ENCODE measurements at places on chromosomes 2 and 18. TPM values are rescaled to one million over a fixed set of nuclear protein-coding genes. Genes with fewer than 3 reads are reported as not detected.

The CFAP65 gene
- total RNA-seq, result not detected

DNA sequence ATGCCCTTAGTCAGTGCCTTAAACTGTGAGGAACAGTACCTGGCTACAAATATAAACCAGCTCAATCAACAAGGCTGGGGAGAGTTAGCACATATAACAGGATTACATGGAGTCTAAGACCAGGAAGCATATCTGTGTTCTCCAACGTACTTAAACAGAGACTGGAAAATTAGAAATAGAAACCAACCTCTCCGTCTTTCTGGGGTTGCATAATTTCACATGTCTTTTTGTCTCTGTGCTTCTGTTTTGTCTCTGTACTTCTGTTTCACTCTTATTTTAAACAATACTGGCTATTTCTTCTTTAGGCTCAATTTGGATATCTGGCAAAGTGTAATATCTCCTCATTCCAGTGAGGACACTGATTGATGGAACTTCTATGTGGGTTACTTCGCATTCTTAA is 749.0 kb upstream of the ZEB2 start:
- H3K4me1 ChIP-seq, result no peaks in the 10 kb centered on the region
- DNase-seq, result no peak
- H3K36me3 ChIP-seq, result no peaks in the 10 kb centered on the region

The UGT1A8 gene
- total RNA-seq, result 0.13 TPM

GRCh38 chr2:168196764-168197180 is 50.6 kb downstream of the STK39 start:
- no peak for DNase-seq
- H3K4me3 ChIP-seq, result no peak overlapping the region
- peaks cover 7% of the 10 kb centered on the region for H3K4me1 ChIP-seq

The MYO3B gene
- total RNA-seq, result 0.18 TPM

The SH2D6 gene
- not detected for total RNA-seq

GRCh38 chr2:85427300-85427835 is 8.9 kb downstream of the SH2D6 start:
- H3K36me3 ChIP-seq, result no peaks in the 10 kb centered on the region
- DNase-seq, result no peak
- no peak overlapping the region for H3K27ac ChIP-seq
- H3K4me1 ChIP-seq, result no peaks in the 10 kb centered on the region

The DAPL1 gene
- 202 TPM for total RNA-seq

DNA sequence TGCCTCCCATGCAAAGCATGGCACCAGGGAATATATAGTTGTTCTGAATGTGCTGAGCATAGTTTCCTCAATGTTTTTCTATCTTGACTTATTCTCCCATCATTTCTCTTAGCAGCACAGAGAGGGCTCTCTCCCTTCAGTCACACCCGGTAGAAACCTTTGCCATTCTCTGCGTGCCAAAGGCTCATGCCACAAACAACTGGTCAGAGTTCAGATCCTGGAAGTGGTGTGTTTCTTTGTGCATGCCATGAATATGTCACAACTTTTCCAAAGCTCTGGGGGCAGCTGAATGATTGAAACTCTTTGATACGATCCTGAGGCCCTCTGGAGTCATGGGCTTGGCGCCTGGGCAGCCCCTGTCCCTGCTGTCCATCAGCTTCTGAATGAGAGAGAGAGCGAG is 28.0 kb upstream of the EDAR start:
- no peak overlapping the region for H3K27ac ChIP-seq
- no peak overlapping the region for H3K4me3 ChIP-seq
- no peaks in the 10 kb centered on the region for H3K36me3 ChIP-seq
- H3K27me3 ChIP-seq, result no peaks in the 10 kb centered on the region
- peaks cover 6% of the 10 kb centered on the region for H3K4me1 ChIP-seq

The NRP2 gene
- total RNA-seq, result 58.6 TPM

The ATIC gene
- 29.4 TPM for total RNA-seq

GRCh38 chr2:27262379-27263286 is at the start of gene SLC30A3:
SLC30A3 (minus strand) TSS chr2:27263047; CDS start chr2:27262906, 141 bp downstream.
- H3K27me3 ChIP-seq, result peaks cover 16% of the 10 kb centered on the region
- H3K4me3 ChIP-seq, result peak within 1 kb of the TSS; percentile 46
- no peak for DNase-seq
- H3K36me3 ChIP-seq, result no peaks in the 10 kb centered on the region
- peaks cover 41% of the 10 kb centered on the region for H3K4me1 ChIP-seq

- no peak overlapping the region for H3K27ac ChIP-seq
- no peaks in the 10 kb centered on the region for H3K27me3 ChIP-seq
- DNase-seq, result no peak
- peaks cover 8% of the 10 kb centered on the region for H3K4me1 ChIP-seq
Observed at GRCh38 chr2:216804357-216805350, 55.2 kb downstream of the TNP1 start.

GRCh38 chr2:26585100-26585499 is 56.1 kb downstream of the CIB4 start:
- peaks cover 76% of the 10 kb centered on the region for H3K27me3 ChIP-seq
- DNase-seq, result no peak
- H3K27ac ChIP-seq, result no peak overlapping the region
- H3K4me3 ChIP-seq, result no peak overlapping the region

DNA sequence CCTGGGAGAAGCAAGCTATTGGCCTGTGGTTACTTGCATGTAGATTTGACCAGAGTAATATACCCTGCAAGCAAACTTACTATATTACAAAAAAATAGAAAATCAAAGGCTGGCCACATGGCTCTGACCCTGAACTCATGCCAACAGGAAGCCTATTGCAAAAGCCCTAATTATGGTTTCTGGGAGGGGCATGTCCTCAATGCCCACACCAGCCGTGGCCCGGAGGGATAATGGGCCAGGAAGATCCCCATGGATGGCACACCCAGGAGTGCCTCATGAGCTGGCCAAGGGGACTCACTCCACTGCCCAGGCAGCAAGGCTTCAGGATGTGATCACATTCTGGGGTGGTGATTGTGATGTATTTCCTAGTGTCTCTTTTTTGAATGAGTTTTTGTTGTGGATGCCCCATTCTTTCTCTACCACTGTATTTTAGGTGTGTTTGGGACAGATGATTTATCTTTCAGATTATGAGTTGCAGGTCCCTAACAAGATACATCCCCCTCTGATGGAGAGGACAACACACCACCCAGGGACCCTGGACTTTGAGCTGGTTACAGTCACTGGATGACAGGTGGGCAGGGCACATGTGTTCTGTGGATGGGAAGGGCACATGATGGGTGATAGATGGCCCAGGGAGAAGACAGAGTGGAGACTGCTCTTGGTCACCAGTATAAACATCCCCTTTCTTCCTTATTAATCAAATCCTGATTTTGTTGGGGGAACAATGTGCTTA is 18.7 kb upstream of the TFCP2L1 start:
- H3K36me3 ChIP-seq, result no peaks in the 10 kb centered on the region
- DNase-seq, result no peak
- H3K27me3 ChIP-seq, result no peaks in the 10 kb centered on the region
- H3K27ac ChIP-seq, result no peak overlapping the region

DNA sequence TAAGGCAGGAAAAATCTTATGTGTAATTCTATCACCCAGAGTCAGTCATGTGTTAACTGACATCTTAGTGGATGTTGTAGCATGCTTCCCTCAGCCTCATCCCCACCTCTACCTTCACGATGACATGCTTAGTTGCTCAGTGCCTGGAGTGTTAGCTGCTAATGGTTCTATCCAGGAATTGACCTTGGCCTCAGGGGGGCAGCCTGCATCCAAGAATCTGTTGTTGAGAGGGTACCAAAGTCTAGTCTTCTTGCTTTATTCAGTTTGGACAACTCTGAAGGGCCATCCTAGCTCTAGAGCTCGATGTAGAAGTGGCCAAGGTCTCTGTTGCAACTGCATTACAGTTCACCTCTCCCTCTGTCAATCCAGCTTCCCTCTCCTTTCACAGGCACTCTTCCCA is 61.2 kb downstream of the ACYP2 start:
- H3K27me3 ChIP-seq, result no peaks in the 10 kb centered on the region
- no peak overlapping the region for H3K4me3 ChIP-seq
- H3K36me3 ChIP-seq, result no peaks in the 10 kb centered on the region
- no peak for DNase-seq
- H3K27ac ChIP-seq, result no peak overlapping the region

The GALNT5 gene
- total RNA-seq, result 11.2 TPM

GRCh38 chr2:52220393-52220792 is 1188.5 kb upstream of the NRXN1 start:
- H3K4me3 ChIP-seq, result no peak overlapping the region
- H3K27me3 ChIP-seq, result no peaks in the 10 kb centered on the region
- DNase-seq, result no peak
- no peaks in the 10 kb centered on the region for H3K4me1 ChIP-seq
- no peaks in the 10 kb centered on the region for H3K36me3 ChIP-seq

The PLEK gene
- 0.34 TPM for total RNA-seq

DNA sequence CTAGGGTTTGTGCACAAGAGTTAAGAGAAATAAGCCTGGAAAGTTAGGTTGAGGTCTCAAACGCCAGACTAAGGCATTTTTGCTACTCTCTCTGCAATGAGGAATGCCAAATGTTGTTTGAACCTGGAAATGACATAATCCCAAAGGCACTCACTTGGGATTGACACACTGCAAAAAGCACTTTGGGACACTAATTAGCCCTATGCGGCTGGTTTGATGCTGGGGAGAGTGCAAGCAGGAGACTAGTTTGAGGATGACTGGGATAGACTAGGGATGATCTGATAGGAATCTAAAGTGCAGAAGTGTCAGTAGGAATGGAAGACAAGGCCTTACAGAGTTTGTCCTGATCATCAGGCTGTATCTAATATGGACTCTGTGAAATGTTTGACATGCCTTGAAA is 469.0 kb downstream of the SLC4A3 start:
- DNase-seq, result no peak
- H3K27me3 ChIP-seq, result no peaks in the 10 kb centered on the region
- no peak overlapping the region for H3K4me3 ChIP-seq
- H3K4me1 ChIP-seq, result no peaks in the 10 kb centered on the region
- no peaks in the 10 kb centered on the region for H3K36me3 ChIP-seq
- H3K27ac ChIP-seq, result no peak overlapping the region

GRCh38 chr2:133819906-133820305 is 251.6 kb upstream of the NCKAP5 start:
- no peaks in the 10 kb centered on the region for H3K27me3 ChIP-seq
- H3K27ac ChIP-seq, result no peak overlapping the region
- H3K4me1 ChIP-seq, result no peaks in the 10 kb centered on the region
- no peak for DNase-seq

The SPC25 gene
- 2.5 TPM for total RNA-seq

The TTC21B gene
- 11.3 TPM for total RNA-seq

DNA sequence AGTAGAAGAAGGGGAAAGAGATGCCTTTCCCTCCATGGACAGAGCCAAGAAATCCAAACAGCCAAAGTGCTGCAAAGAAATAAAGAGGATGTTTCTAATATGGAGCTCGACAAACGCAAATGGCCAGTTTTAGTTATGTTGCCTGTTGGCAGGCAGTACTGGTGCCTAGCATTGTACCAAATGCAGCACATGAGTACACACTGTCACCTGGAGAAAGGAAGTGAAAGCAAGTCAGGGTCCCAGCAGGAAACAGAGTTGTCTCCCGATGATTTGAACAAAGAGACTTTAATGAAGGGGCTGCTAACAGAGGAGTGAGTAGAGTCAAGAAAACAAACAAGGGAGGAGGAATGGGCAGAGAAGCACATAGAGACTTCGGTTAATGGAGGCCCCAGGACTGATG is 623.0 kb downstream of the BCL11A start:
- DNase-seq, result no peak
- no peak overlapping the region for H3K27ac ChIP-seq
- H3K4me3 ChIP-seq, result no peak overlapping the region
- peaks cover 12% of the 10 kb centered on the region for H3K27me3 ChIP-seq
- no peaks in the 10 kb centered on the region for H3K4me1 ChIP-seq
- no peaks in the 10 kb centered on the region for H3K36me3 ChIP-seq

The REG1B gene
- total RNA-seq, result not detected

DNA sequence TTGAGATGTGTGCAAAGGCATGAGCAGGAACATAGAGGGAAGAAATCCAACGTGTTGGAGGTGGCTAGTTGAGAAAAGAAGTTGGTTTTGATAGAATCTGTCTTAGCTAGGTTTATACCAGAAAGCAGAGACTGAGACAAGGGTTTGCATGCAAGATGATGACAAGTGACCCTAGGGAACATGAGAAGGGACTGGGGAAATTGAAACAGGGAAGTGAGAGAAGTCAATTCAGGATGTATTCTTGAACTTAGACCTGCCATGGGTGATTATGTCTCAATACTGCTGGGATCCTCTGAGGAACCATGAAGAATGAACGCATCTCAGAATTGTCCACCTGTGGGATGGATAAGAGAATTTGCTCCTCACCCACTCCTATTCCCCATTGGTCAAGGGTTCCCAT is 20.5 kb downstream of the IL36A start:
- H3K27ac ChIP-seq, result no peak overlapping the region
- H3K4me1 ChIP-seq, result no peaks in the 10 kb centered on the region
- peaks cover 62% of the 10 kb centered on the region for H3K27me3 ChIP-seq
